ENCODE measurements at places on chromosomes 1 and 21.

DNA sequence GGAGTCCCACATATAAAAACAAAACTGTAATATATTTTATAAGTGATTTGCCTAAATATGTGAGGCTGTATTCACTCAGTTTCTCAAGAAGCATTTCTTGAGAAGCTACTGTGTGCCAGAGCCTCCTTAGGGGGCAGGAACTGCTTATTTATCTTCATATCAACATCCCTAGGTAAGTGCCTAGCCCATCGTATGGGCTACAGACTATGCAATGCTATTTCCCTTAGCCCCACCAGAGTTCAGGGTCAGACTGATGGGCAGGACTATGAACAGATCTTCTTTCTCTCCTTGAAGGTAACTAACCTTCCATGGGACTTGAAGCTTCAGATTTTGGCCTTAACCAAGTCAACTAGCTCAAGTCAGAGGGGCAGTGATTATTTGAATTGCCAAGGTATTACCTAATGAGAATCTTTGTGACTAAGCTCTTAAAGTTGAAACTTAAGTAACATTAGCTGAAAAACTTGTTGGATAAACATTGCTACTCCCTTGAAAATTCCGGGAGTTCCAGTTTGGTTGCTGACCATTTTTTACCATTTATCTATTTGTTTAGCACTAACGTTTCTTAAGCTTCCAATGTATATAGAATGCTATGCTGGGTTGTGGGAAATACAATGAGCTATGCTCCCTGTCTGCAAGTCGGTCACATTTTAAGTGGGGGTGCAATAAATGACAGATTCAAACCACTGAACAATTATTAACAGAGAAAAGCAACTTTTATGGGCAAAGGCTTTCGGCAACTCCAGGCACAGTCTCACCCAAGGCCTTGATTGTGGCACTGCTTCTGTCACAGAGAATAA lies 85.2 kb downstream of the GPR88 start:
- no peak for DNase-seq

GRCh38 chr1:109803901-109804331 lies 40.2 kb upstream of the EPS8L3 start:
- DNase-seq = no peak

- no peak for DNase-seq
Measured at GRCh38 chr1:108845446-108845845, 11.4 kb downstream of the AKNAD1 start.

- no peak for DNase-seq
Measured at GRCh38 chr1:160789702-160790611, 6.0 kb upstream of the LY9 start.

GRCh38 chr1:89724369-89725010 lies 91.6 kb downstream of the LRRC8C start:
- no peak for DNase-seq

DNA sequence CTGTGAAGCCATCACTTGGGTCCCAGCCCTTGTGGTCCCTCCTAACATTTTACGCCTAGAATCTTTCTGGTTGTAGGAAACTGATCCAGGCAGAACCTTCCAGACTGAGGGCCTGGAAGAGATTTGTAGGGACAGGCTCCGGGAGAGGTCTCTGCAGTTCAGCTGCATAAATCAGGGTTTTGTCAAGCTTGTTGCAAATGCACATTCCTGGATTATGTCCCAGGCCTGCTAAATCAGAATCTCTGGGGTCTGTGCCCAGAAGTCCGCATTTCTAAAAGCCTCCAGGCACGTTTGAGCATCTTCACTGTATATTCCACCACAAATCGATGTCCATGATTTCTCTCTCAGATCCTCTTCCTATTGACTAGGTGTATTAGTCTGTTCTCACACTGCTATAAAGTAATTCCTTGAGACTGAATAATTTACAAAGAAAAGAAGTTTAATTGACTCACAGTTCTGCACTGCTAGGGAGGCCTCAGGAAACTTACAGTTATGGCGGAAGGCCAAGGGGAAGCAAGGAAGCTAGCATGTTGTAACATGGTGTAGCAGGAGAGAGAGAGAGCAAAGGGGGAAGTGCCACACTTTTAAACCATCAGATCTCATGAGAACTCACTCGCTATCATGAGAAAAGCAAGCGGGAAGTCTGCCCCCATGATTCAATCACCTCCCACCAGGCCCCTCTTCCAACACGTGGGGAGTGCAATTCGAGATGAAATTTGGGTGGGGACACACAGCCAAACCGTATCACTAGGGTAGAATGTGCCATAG lies 1.2 kb upstream of the FHAD1 start:
- no peak for DNase-seq

- DNase-seq = no peak
Measured at GRCh38 chr1:34884961-34885360, 25.4 kb upstream of the SMIM12 start.

GRCh38 chr1:99648107-99648506 lies 2.2 kb downstream of the PALMD start:
- DNase-seq = no peak

DNA sequence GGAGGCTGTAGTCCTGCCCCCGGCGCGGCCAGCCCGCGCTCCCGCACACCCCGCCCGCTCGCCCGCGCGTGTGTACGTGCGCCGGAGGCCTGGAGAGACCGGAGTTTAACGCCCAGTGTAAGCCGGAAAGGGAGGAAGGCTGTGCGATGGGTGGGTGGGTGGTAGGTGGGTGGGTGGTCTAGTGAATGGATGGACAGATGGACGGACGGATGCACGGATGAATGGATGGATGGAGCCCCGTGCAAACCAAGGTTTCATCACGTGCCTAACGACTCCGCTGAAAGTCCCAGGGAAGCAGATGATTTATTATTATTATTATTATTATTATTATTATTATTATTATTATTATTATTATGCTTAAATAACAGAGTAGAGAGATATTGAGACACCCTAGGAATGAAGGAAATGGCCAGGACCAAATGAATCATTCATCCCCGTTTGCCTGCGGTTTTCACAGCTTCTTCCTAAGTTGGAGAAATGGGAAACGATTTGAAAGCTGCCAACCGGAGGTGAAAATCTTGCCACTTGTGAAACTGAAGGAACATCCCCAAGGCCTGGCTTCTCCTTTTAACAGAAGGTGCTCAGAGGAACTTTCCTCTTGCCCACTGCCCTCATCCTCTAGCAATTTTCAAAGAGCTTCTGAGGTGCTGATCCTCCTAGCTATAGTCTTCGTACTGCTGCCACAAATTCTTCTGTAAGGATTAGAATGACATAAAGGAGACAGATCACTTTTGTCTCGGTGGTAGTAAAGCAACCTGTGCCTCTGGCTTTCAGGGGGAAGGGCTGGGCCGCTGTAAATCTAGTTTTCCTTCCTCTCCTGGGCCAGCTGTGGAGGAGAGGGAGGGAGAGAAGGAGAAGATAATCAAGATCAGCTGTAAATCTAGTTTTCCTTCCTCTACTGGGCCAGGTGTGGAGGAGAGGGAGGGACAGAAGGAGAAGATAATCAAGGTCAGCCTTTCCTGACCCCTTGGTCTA lies 648 bp upstream of the RGS7 start:
- no peak for DNase-seq

- no peak for DNase-seq
Measured at GRCh38 chr1:1118011-1118875, 2.4 kb upstream of the C1orf159 start.

- DNase-seq = no peak
Measured at GRCh38 chr1:99540744-99541143, 105.2 kb upstream of the PALMD start.

- no peak for DNase-seq
Measured at GRCh38 chr1:3896396-3897000, 3.6 kb downstream of the C1orf174 start.

DNA sequence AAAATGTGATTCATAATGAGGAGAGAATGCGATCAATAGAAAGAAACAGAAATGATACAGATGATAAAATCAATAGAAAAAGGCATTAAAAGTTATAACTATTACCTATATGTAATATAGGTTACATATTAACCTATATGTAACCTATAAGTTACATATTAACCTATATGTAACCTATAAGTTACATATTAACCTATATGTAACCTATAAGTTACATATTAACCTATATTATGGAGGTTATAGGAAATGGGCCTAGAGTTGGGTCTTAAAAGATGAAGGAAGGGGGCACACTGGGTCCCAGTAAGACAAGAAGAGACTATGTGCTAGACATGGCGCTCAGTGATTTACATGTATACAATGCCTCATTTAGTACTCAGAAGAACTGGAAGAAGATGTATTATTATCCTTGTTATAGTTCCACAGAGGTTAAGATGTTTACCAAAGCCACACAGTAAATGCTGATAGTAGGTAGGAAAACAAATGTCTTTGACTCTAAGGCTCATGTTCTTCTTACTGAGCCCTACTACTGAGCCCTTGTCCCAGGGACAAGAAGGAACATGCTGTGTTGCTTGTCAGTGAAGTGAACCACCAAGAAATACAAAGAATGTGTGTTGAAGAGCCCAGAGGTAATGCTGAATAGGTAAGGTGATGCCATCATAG lies 444.6 kb upstream of the PLXNA2 start:
- no peak for DNase-seq

DNA sequence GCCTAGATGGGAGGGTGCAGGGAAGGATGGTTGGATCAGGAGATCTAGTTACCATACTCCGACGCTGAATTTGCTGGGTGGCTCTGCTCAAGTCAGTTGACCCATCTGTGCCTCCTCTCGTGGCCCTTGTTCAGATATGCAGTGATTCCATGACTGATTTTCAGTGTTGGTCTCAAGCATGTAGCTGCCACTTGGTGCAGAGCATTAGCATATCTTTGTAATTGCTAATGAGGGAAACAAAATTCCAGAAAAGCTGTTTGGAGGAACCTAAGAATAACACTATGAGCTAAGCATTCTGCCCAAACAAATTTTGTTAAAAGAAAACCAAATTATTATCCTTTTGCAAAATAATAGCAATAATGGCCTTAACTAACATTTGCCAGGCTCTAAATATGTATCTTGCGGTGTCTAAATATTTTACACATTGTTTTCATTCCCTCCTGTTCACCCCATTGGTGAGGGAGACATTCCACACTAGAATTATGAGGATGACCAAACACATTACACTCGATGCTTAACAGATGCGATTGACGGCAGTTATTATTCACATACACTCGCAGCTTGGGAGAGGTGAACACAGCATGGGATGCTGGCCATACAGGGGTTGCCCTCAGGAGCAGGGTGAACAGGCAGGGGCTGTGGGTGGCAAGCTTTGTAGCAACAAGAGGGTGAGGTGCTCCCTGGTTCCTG lies 69.1 kb downstream of the KCNJ15 start:
- DNase-seq = no peak

GRCh38 chr1:53292690-53293089 lies 35.2 kb downstream of the LRP8 start:
- no peak for DNase-seq

- peak; percentile 72 for DNase-seq
Measured at GRCh38 chr1:230977761-230978490, 735 bp downstream of the TTC13 start.

DNA sequence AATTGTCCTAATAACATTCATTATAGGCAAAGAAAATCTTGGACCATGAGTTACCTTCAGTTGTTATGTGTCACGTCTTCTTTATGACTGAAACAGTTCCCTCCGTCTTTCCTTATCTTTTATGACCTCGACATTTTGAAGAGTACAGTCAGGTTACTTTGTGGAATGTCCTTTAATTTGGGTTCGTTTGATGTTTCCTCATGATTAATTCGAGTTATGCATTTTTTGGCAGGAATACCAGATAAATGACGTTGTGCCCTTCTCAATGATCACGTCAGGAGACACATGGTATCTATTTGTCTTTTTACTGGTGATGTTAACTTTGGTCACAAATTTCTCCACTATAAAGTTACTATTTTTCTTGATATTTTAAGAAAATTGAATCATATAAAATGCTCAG lies 17.3 kb upstream of the KLF17 start:
- no peak for DNase-seq

GRCh38 chr1:32775640-32776337 lies 41.4 kb downstream of the YARS1 start:
- no peak for DNase-seq

DNA sequence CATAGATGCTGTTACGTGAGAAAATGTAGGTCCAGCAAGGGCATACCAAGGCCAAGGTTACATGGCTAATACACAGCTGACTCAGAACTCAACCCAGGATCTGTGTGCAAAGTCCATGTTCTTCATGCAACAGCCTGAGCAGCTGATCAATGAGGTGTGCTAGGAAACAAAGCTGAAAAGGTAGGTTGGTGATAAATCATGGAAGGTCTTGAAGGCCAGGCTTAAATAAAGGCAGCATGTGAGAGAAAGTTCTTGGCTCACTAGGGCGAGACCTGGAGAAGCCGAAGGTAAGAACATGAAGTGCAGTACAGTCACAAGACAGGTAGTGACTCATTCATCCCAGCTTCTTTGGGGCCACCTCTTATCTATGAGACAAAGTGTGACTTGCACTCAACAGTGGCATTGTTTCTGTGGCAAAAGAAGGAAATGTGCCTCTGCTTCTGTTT lies 33.4 kb downstream of the TLR5 start:
- DNase-seq = no peak

GRCh38 chr1:172357753-172358385 lies 62.6 kb upstream of the C1orf105 start:
- DNase-seq = peak; percentile 33

DNA sequence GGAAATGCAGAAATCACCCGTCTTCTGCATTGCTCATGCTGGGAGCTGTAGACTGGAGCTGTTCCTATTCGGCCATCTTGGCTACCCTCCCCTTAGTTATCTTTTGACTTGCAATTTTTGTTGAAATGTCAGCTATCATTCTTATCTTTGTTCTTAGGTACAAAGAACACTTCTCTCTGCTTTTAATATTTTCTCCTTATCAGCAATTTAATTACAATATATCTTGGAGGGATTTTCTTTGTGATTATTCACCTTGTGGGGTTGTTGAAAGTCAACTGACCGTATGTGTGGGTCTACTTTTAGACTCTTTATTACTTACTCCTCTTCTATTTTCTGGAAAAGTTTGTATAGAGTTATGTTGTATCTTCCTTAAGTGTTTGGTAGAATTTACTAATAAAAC lies 43.1 kb upstream of the PKP1 start:
- no peak for DNase-seq

- no peak for DNase-seq
Measured at GRCh38 chr1:4117196-4117595, 217.1 kb upstream of the C1orf174 start.

- DNase-seq = no peak
Measured at GRCh38 chr1:205662135-205662738, 18.1 kb downstream of the SLC45A3 start.

GRCh38 chr1:176847052-176847451 lies 317.5 kb downstream of the ASTN1 start:
- DNase-seq = no peak

DNA sequence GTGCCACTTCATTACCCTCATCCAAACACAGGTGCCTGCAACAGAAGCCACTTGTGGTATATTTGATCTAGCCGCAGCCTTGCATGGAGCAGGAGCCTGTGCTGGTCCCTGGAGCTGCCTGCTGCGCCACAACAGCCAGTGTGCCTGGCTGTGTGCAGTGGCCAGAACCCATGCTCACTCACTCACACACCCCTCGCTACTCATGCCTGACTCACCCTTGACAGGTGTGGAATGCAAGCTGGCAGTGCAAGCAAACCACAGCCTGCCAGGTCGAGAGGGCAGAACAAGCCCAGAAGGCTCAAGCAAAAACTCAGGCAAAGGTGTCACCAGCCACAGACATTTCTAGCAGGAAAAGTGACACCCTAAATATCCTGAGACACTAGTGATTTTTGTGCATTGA lies 1510.9 kb downstream of the KCNT2 start:
- DNase-seq = no peak

GRCh38 chr1:24657781-24658180 lies 14.7 kb downstream of the SRRM1 start:
- DNase-seq = no peak
